Activated CD4-positive, alpha-beta T cell treated with anti-CD3 and anti-CD28 coated beads, Interleukin-2, amount 50 U/mL, for 48 hours (primary cell): ENCODE measurements at places on chromosomes 4 and X.
A peak's percentile ranks its signal among the peaks of the same experiment; 100 is the strongest.

GRCh38 chrX:75421688-75422230, 101.1 kb downstream of the ZDHHC15 start:
- no peak for DNase-seq

DNA sequence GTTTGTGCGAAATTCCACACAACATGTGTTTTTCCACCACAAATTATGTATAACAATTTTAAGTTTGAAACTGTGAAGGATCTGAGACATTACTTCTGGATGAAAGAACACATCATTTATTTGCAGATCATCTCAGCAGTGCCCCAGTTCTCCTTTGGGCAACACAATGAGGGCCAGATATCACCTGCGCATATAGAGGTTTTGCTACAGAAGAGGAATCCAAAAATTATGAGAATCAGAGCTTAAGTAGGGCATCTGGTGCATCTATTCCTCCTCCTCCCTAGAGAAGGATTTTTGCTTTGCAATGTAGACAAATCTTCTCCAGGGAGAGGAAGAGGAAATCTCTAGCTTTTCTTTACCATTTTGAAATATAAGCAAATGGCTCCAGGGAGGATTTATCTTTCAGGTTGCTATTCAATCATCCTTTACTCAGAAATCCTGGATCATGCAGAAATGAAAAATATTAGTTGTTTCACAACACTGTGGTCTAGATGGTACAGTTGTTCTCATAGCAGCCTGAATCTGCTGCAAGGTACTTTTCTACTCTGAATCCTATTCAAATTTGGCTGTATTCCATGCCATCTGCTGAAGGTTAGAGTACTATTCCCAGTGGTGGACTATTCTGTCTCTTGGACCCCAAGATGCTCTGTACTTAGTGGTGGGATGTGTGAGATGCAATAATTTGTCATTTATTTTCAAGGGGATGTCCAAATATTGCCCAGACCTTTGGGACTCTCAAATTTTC, 132.1 kb downstream of the SNCA start:
- DNase-seq: no peak

GRCh38 chrX:106999002-106999975, 723 bp downstream of the MORC4 start:
- peak; percentile 34 for DNase-seq

DNA sequence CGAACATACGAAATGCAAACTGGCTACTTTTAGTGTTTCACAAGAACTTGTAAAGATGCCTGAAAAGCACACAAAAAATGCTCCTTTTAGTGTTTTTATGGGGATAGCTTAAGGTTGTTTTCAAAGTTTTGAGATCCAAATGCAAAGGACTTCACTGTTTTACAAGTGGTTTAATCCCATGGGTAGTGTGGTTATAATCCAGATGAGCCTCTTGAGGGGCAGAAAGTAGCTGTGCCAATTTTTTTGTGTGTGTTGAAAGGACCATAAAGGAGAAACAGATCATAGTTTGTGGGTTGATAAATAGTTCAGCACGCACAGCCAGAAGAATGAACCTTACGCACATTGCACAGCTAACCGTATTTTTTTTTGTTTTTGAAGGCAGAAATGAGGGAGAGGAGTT, 126.9 kb upstream of the GIMD1 start:
- no peak for DNase-seq

DNA sequence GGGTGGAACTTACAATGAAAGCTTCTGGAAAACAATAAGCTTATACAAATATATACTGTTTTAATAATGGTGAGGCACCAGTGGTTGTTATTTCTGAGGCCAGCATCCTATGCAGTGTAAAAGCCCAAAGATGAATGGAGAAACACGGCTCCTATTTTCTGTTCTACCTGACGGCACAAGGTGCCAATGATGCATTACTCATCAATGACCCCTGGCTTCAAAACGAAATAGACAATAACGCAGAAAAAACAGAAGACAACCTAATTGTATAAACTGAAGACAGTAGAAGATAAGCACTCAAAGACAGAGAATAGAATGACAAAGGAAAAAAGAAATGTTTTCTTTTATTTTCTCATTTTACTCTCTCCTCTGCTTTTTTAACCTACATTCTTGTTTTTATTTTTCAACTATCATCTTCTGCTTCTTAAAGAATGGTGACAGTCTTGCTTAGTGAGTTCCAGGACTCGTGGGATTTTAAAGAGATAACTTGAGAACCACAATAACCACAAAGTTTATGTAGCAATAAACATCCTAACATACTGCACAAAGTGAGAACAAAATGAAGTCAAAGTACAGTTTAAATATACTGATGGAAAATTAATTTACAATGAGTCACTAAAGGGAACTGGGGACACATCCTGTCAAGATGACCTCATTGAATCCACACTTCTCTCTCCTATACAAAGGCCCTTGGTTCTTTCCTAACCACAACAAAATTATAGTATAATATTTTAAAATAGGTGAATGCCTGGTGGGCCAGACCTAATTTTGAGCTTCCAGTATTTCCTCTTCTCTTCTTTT, 169.8 kb downstream of the BTC start:
- DNase-seq: no peak

DNA sequence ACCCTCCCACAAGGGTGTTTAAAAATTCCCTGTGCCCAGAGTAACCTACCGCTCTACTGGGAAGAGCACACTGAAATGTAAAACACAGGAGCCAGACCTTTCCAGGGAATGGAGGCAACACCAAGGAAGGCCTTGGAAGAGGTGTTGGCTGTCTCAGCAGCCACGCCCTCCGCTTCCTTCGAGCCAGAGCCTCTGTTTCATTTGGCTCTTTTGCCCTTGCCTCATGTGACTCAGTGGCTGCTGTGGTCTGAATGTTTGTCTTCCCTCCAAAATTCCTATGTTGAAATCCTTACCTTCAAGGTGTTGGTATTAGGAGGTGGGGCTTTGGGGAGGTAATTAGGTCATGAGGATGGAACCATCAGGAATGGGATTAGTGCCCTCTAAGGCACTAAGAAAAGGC, 11.3 kb downstream of the SCD5 start:
- DNase-seq: no peak

- no peak for DNase-seq
Measured at GRCh38 chr4:25818371-25818871, 44.4 kb downstream of the SEL1L3 start.

DNA sequence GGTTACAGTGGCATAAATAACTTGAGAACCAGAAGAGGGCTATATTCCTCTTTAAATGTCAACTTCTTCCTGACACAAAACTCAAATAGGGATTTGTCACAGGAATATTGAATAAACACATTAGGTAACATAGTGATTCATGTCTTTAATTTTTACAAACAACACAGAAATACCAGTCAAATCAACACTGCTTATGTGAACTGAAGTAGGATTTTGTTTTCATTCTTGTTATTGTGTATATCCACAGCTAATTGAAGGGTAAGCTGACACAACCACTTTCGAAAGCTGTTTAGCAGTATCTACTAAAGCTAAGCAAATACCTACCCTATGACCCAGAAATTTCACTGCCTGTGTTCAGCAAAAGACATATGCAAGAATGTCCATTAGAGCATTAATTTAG, 120.4 kb upstream of the EOLA2 start:
- DNase-seq: no peak

- no peak for DNase-seq
Measured at GRCh38 chrX:13377550-13377934, 57.7 kb upstream of the ATXN3L start.

- DNase-seq: no peak
Measured at GRCh38 chrX:154353172-154353843, 21.1 kb downstream of the FLNA start.

- no peak for DNase-seq
Measured at GRCh38 chrX:44456685-44457084, 86.0 kb downstream of the FUNDC1 start.
